PC-9 (cell line): ENCODE measurements at places on chromosomes 3 and 15. TPM values are rescaled to one million over a fixed set of nuclear protein-coding genes. Genes with fewer than 3 reads are reported as not detected.

The LSAMP gene
- not detected in 2 replicates for total RNA-seq

The DUOXA2 gene
- total RNA-seq, result not detected in 2 replicates

The TMEM158 gene
- 7.5 and 11.9 TPM in 2 replicates for total RNA-seq

The RTP3 gene
- not detected in 2 replicates for total RNA-seq

The AMT gene
- 12.9 and 17.6 TPM in 2 replicates for total RNA-seq

The GALK2 gene
- total RNA-seq, result 28.9 and 29.0 TPM in 2 replicates

The NCKIPSD gene
- total RNA-seq, result 40.0 and 53.3 TPM in 2 replicates

The ACKR2 gene
- total RNA-seq, result 1.0 and 2.9 TPM in 2 replicates

The INO80 gene
- total RNA-seq, result 11.3 and 18.8 TPM in 2 replicates

The MAP4 gene
- total RNA-seq, result 157 and 187 TPM in 2 replicates

The SERINC4 gene
- total RNA-seq, result 0.46 TPM in 1 of 2 replicates, not detected in the other

The RETNLB gene
- total RNA-seq, result not detected in 2 replicates

The PPM1L gene
- 5.0 and 5.1 TPM in 2 replicates for total RNA-seq

The KNG1 gene
- total RNA-seq, result not detected in 2 replicates

The PRSS50 gene
- 0.48 and 0.50 TPM in 2 replicates for total RNA-seq

The CCDC71 gene
- total RNA-seq, result 17.8 and 24.0 TPM in 2 replicates

The GABRR3 gene
- total RNA-seq, result not detected in 2 replicates

The IQCF5 gene
- not detected in 2 replicates for total RNA-seq

The POLR2M gene
- 53.9 and 56.8 TPM in 2 replicates for total RNA-seq

The SAMD7 gene
- not detected in 2 replicates for total RNA-seq

The HYAL2 gene
- total RNA-seq, result 29.6 and 41.6 TPM in 2 replicates

The CKMT1A gene
- 0.95 and 1.5 TPM in 2 replicates for total RNA-seq

The FAM3D gene
- not detected in 2 replicates for total RNA-seq

The SCG3 gene
- total RNA-seq, result not detected in 2 replicates

The DNAH12 gene
- total RNA-seq, result 0.10 and 0.22 TPM in 2 replicates

The MAP1A gene
- total RNA-seq, result 1.5 and 2.1 TPM in 2 replicates

The IMPG2 gene
- 0.05 and 0.11 TPM in 2 replicates for total RNA-seq

The RHOV gene
- 1.4 and 4.1 TPM in 2 replicates for total RNA-seq

The CLDN16 gene
- 0.20 and 0.46 TPM in 2 replicates for total RNA-seq

The TRAT1 gene
- not detected in 2 replicates for total RNA-seq

The PPIP5K1 gene
- total RNA-seq, result 50.9 and 62.4 TPM in 2 replicates

The A4GNT gene
- total RNA-seq, result not detected in 2 replicates

The GASK1A gene
- not detected in 2 replicates for total RNA-seq

The ZMYND10 gene
- 4.4 and 8.7 TPM in 2 replicates for total RNA-seq

The ZMAT3 gene
- 5.9 and 7.2 TPM in 2 replicates for total RNA-seq

The C3orf38 gene
- 12.8 and 18.6 TPM in 2 replicates for total RNA-seq

The TP63 gene
- 0.65 and 3.6 TPM in 2 replicates for total RNA-seq

The RASGRF1 gene
- total RNA-seq, result 2.3 and 6.0 TPM in 2 replicates

The SLC27A2 gene
- total RNA-seq, result 5.8 and 7.5 TPM in 2 replicates

The LMAN1L gene
- not detected in 2 replicates for total RNA-seq

The PYGO1 gene
- 3.9 and 5.1 TPM in 2 replicates for total RNA-seq

The COL8A1 gene
- total RNA-seq, result 6.6 and 8.1 TPM in 2 replicates

The RGMA gene
- 3.3 and 3.6 TPM in 2 replicates for total RNA-seq

The CLPX gene
- 41.0 and 44.1 TPM in 2 replicates for total RNA-seq

The POLQ gene
- total RNA-seq, result 14.3 and 15.6 TPM in 2 replicates

The GPR62 gene
- total RNA-seq, result not detected in 2 replicates

The EID1 gene
- total RNA-seq, result 72.1 and 73.9 TPM in 2 replicates

The CMTM8 gene
- total RNA-seq, result 16.8 and 17.8 TPM in 2 replicates

The INSYN1 gene
- total RNA-seq, result not detected in 2 replicates

The CYP11A1 gene
- total RNA-seq, result 7.1 and 9.6 TPM in 2 replicates

The IGSF10 gene
- 0.25 and 0.55 TPM in 2 replicates for total RNA-seq

The TBC1D2B gene
- total RNA-seq, result 27.7 and 28.3 TPM in 2 replicates

The SLC15A2 gene
- 1.1 and 2.8 TPM in 2 replicates for total RNA-seq

The MITF gene
- 15.5 and 17.2 TPM in 2 replicates for total RNA-seq

The TNFSF10 gene
- 18.3 and 21.4 TPM in 2 replicates for total RNA-seq

The CHRNA5 gene
- 9.5 and 10.7 TPM in 2 replicates for total RNA-seq
